Motor neuron (in vitro differentiated cells): ENCODE measurements at places on chromosomes 2 and 18.

GRCh38 chr2:230865766-230866755 is 1.3 kb downstream of the ITM2C start:
- no peak for ATAC-seq

DNA sequence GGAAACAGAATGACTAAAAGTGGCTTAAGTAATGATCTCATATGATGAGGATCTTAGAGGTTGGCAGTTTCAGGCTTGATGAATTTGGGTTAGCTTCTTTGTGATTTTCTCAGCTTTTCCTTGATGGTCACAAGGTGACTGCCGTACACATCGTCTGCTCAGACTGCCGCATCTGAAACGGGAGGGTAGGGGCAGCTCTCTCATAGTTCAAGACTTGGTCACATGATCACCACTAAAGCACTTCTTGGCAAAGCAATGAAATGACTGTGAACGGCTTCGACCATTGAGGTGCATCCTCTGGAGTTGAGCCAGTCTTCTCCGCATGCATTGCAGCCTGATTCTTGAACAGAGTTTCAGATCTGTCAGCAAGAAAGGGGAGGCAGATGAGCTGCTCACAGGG is 43.8 kb downstream of the LPIN1 start:
- ATAC-seq, result no peak

DNA sequence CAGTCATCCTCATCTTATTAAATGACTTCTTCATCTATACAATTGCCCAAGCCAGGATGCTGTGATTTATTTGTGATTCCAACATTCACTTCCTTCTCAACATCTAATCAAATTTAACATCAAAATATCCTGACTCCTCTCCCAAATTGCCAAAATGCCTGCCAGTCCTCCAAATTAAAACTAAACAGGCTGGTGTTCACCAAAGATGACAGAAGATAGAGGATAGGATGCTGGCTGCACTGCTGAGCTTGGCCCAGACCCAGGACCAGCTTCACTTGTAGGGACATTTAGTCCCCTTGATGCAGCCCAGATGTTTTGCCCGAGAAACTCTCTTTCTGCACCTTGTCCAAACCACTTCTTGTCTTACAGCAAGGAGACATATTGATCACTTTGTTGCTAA is 540.0 kb upstream of the CNTNAP5 start:
- ATAC-seq, result no peak

- peak; percentile 56 for ATAC-seq
Measured at GRCh38 chr2:140338795-140339194, 1558.6 kb upstream of the NXPH2 start.

DNA sequence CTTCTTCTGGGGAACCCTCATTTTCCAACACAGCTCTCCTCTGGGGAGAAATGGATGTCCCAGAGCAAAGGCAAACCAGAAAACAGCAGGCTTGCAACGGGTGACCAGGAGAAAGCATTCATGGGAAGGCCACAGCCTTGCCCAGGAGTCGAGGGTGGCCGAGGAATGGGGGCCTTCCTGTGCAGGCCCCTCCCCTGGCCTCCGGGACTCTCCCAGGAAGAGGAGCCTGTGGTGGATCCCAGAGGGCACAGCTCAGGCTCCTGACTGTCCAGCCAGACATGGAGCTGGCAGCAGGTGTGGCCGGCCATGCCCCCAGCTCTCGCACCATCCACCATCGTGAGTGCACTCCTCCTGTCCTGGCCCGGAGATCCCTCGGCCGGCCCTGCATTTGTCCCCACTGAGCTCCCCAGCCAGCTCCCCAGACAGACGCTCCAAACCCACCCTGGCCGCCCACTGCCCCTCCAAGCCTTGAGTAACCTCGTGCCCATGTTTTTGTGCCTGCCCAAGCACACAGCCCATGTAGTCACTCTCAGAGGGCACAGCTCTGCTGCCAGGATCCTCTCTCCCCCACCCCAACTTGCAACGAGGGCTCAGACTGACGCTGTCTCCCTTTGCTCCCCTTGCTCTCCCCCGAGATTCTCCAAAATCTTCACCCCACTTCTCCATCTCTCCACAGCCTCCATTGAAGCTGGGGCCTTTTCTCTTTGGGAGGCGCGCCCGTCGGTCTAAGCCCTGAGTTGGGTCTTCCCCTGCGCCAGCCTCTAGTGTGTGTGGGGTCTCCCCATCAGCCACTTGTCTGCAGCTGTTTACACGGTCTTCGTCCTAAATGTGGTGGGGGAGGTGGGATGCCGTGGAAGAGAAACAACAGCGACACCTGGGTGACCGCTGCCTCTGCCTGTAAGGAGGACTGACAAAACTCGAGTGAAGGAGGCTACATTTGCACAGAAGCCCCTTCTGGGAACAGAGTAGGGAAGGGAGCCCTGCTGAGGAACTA is 9.8 kb downstream of the PRLH start:
- ATAC-seq, result no peak

- no peak for ATAC-seq
Measured at GRCh38 chr2:37795456-37795855, 124.0 kb upstream of the CDC42EP3 start.

GRCh38 chr2:237581751-237582746 is 8.5 kb downstream of the RAB17 start:
- ATAC-seq, result peak; percentile 87

DNA sequence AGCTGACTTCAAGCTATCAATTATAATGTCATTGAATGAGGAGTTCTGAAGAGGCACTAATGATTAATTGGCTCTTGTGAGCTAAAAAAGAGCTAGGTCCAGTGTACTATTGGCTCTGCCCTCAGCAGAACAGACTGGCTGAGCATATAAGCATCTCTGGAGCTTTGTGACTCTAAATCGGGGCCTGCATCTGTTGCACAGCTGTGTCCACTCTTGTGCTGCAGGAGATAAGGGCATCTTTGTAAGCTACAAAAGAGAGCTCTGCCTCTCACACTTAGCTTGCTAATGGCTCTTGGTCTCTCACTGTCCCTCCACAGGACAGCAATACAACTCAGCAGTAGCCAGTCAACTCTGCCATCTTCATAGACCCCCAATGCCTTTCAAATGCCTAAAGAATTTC is 61.5 kb upstream of the L3MBTL4 start:
- no peak for ATAC-seq

GRCh38 chr2:13667415-13667757 is 950.6 kb downstream of the TRIB2 start:
- ATAC-seq, result no peak

DNA sequence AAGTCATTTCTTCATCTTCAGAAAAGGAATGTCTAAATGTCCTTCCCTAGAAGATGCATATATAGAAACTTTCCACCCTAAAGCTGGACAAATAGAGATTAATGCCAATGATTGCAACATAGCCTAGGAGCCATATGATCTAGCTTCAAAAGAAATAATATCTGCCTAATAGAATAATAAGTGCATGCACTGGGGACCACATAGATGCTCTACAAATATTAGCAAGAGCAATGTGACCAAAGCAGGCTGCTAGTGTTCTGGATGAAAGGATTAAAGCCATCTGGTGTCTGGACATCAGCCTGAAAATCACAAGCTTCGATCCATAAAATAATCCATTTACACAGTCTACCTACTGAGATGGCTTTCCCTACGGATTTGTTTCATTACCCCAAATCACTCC is 280.1 kb upstream of the KLHL14 start:
- ATAC-seq, result no peak

GRCh38 chr2:202019689-202020450 is 13.8 kb upstream of the FZD7 start:
- ATAC-seq, result no peak

DNA sequence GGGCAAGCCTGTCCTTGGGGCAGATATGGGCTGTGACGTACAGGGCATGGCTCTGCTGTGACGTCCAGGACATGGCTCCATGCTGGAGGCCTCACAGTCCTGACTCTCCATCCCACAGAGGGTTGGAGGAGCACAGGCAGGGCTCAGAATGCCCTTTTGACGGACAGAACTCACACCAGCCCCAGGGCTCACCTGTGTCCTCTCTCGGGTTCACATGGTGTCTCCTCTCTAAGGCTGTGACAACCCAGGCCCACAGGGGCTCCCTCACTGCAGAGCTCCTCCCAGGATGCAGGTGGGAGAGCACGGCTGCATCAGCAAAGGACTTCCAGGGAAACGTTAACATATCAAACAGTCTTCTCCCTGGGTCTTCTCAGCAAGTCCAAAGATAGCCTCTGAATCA is 133.8 kb downstream of the EIPR1 start:
- no peak for ATAC-seq

GRCh38 chr18:7737550-7737949 is 170.4 kb downstream of the PTPRM start:
- ATAC-seq, result no peak

DNA sequence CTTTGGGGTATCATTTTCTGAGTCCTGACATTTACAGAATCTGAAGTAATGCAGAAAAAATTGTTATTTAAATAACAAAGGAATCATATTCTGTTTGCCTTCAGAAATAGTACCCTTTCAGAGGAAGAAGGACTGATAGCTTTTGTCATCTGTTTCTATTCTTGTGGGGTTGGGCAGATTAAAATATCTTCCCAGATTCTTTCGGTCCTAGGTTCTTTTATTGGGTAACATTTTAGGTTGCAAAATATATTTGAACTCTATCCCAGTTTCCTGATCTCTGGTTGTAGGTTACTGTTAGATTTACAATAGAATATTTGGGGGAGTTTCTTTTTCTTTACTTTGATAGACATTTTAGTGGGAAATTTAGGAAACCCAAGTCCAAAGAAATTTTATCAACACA is 550.5 kb downstream of the SPAG16 start:
- no peak for ATAC-seq

DNA sequence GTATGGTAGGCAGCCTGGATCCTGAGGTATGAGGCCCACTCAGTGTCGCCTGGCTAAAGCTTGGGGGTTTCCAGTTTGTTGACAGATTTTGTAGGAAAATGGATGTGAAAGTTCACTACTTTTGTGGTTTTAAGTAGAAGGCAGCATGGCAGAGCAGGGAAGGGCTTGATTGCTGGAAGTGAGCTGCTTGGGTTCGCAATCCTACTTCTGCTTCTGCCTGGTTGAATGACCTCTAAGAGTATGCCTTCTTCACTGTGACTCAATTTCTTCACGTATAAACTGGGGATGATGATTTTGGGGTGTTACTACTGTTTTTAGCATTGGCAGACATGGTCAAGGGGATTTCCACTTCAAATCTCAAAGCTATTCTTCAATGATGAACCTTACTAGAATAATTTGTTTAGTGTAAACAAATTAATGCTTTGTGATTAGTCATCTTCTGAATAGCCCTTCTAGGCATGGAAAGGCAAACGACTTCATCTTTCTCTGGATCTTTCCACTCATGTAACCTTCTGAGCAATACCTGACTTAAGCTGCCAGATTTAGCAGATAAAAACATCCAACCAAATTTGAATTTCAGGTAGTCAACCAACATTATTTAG is 13.2 kb downstream of the BMP10 start:
- no peak for ATAC-seq

- no peak for ATAC-seq
Measured at GRCh38 chr2:43070030-43070429, 156.4 kb downstream of the ZFP36L2 start.
